ENCODE measurements at places on chromosomes 1 and 21.

GRCh38 chr1:53417074-53417511, 42.1 kb upstream of the DMRTB1 start:
- DNase-seq: no peak

DNA sequence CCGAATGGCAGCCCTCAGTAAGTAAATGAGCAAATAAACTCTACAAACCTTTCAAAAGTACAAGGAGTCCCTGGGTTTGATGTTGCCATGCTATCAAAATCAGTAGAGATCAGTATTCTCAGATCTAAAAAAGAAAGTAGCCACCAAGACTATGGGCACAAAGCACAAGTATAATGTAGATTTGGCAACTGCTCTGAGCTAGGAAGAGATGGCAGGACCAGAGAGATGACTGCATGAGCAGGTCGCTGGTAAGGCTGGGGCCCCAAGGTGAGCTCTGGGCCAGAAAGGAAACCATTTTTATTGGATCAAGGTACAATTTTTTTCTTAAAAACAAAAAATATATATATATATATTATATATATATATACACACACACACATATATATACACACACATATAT, 3.1 kb upstream of the ADORA3 start:
- no peak for DNase-seq

DNA sequence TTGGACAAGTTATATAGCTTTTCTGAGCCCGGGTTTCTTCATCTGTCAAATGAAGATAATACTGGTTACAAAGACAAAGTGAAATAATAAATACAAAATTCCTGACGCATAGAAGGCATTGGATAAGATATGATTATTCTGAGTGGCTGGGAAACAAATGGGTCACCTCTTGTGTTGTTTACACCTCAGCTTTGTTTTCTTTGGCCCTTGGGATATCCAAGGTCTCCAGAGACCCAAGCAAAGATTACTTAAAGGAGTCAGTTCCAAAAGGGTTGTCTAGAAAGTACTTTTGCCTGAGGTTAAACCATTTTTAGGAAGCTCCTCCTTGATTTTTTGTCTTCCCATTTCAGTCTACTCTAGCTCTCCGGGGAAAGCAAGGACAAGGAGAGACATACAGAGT, 9.7 kb downstream of the KHDRBS1 start:
- DNase-seq: no peak

- DNase-seq: no peak
Measured at GRCh38 chr1:109816175-109816811, 52.6 kb upstream of the EPS8L3 start.

DNA sequence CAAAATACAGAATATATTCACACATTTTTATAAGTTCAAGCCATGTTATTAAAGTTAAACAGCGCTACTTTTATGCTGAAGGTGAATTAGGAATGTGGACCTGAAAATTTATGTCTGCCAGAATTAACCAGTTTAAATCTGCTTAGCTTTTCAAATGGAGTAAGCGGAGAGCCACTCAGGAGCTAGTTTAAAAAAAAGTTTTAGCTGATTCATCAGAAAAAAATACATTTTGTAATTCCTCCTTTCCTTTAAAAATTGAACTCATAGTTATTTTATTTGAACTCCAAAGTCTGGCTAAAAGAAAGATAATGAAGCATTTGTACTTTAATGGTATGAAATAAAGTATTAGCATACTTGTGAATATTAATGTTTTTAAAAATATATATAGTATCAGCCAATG, 21.2 kb downstream of the C21orf91 start:
- DNase-seq: no peak

GRCh38 chr1:55286856-55287602, 71.9 kb upstream of the USP24 start:
- no peak for DNase-seq

DNA sequence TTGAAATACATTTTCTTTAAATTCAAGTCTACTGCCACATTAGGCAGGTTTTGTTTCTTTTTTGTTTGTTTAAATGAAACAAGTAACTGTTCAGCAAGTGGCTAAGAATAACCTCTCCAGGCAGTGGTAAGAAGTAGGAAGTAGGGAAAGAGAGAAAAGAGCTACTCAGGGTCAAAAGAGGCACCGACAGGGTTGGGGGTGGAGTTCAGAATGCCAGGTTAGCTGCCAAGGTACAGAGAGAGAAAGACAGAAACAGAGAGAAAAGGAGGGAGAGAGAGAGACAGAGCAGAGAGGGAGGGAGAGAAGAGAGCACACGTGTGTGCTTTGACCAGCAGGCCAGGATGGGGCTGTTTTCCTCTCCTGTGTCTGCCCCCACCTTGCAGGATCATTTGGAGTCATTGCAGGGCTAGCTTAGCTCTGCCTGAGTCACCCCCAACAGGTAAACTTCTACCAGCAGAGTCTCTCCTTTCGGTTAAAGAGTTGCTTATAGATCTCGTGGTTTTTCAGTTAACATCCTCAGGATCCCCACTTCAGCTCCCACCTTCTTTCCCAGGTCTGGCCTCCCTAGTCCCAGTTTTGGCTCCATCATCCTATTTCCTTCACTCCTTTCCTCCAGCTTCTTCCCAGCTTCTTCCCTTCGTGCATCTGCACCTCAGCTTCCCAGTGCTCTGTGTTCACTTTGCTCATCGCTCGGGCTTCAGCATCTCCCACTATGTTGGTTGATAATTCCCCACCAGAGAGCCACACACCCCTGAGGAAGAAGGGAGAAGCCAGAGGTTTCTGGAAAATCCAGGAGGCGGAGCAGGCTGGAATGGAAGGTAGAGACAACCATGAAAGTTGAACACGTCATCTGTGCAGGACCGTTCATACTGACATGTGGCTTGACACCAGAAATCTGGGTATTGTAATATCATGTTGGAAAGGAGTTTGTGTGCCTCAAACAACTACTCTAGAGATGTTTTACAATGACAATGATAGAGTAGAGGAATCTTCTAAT, 21.8 kb upstream of the RAB4A start:
- DNase-seq: no peak

DNA sequence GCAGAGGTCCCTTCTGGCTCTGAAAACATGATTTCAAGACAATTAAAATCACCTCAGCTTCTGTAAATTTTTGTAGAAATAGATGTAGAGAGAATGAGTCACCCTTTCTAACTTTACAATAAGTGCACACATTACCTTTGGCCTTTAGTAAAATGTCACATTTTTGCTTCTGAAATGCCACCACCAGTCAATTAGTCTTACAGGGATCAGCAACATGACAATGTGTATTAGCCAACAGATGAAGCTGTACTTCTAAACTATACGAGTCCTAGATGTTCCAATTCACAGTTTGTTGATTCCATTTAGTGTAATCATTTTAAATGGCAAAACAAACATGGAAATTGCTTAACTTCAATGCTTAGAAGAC, 23.1 kb downstream of the C21orf91 start:
- no peak for DNase-seq

DNA sequence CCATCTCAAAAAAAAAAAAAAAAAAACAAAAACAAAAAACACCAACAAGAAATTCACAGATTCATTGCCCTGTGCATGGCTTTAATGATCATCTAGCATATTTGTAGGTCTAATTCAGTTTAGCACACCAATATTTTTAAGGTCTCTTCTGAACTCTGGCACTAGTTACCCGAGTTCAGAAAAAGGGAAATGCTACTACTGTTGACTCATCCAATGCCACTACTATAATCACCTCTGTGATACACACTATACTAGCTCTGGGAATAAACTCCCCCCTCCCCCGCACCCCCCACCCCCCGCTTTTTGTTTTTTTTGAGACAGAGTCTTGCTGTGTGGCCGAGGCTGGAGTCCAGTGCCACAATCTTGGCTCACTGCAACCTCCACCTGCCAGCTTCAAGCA, 55.6 kb downstream of the FBXO42 start:
- no peak for DNase-seq

DNA sequence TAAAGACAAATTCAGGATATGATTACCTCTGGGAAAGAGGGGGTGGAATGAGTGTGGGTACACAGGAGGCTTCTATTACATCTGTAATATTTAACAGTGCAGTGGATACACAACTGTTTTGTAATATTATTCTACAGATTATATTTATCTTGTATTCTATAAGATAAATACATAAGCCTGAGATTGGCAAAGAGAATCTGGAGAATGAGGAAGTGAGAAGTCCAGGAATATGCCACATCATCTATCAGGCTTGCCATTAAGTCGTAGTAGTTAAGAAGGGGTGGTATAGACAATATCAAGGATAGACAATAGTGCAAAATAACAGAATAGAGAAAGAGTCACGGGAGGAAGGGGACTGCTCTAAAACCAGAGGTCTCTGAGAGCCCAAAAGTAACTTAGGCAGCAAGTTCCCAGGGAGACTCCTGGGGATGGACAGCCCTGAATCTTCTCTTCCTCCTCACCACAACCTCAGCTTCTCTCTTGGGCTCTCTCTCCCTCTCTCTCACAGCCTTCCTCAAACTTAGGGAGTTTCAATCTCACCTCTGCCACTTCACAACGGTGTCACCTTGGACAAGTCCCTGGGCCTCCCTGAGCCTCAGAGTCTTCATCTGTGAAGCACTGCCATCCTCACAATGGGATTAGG, 14.0 kb upstream of the PTAFR start:
- no peak for DNase-seq

- DNase-seq: no peak
Measured at GRCh38 chr1:112998592-112999235, 42.7 kb upstream of the SLC16A1 start.

- DNase-seq: no peak
Measured at GRCh38 chr1:240363315-240363714, 248.6 kb downstream of the GREM2 start.

DNA sequence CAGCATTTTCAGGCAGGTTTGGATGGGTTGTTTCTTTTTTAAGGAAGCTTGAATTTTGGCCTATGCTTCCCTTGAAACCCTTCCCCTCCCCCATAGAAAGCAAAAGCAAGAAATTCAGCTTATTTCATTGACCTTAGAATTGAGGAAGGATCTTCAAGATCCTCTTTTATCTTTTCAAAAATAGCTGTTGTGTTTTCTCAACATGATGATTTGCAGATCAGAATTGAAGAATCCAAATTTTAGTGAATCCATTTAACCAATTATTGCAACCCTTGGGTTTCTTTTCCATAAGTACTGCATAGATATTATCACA, 73.7 kb downstream of the LRRC8C start:
- no peak for DNase-seq
